Urinary bladder (tissue), 4 donors: ENCODE measurements at places on chromosomes 13 and 19. TPM values are rescaled to one million over a fixed set of nuclear protein-coding genes. Genes with fewer than 3 reads are reported as not detected.

Gene ACP7
- 0.11 TPM for total RNA-seq

Gene ERICH6B
- not detected for total RNA-seq

Gene SHC2
- 10.8 TPM for total RNA-seq

Gene ZFP14
- 25.6 TPM for total RNA-seq

Gene RDH8
- not detected for total RNA-seq

Gene FCGBP
- total RNA-seq = 7.7 TPM

Gene PSG6
- not detected for total RNA-seq

GRCh38 chr13:51825165-51825592, 19.8 kb downstream of the TMEM272 start:
- DNase-seq = no peak

GRCh38 chr13:25867038-25867437, 184.8 kb downstream of the SHISA2 start:
- DNase-seq = no peak

- no peak for DNase-seq
Measured at GRCh38 chr13:22929381-22930126, 251.2 kb upstream of the SGCG start.

DNA sequence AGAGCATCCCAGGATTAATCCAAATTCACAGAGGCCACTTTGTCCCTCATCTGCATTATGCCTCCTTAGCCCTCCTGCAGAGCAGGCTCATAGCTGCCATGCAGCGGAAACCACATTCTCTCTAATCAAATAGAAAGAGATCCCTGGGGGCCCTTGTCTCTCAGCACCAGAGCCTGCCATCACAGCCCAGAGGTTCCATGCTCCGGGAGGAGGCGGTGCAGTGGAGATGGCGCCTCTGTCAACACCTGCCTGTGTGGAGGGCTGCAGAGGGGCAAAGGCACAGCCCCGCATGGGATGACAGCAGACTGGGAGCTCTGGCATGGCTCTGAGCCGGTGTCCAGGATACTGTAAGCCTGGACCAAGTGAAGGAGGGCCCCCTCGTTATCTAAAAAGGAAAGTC, 111.3 kb downstream of the SLC7A1 start:
- DNase-seq = no peak

DNA sequence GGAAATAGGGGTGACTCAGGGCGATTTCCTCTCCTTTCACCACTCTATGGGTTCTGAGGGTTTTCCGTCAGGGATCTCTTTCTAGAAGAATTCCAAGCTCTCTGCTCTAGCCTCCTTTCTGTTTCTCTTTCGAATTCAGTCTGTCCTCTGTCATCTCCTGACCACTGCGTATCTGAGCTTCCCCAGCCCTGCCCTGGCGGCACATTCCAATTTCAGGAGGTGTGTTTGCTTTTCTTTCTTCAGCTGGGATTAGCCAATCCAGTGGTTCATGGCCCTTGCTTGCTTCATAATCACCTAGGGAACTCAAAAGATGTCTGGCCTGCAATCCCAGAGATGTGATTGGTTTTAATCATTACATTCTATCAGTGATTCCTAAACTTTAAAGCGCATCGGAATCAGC, 9.4 kb downstream of the IFNL2 start:
- DNase-seq = no peak

GRCh38 chr19:9913237-9914000, 22.9 kb downstream of the OLFM2 start:
- no peak for DNase-seq

DNA sequence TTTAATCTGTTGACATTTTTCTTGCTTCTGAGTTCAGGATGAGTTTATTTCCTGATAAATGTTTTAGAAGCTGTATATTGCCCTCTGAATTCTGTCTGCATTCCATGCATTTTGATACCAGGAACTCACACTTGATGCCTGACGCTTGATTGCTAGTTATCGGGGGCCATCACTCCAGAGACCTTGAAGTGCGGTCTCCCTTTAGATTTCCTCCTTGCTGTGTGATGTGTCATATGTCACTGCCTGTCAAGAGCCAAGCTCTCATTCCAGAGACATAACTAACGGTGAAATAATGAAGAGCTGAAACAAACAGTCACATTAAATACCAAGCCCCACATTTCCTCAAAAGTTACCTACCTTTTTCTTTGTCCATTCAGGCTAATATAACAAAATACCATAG, 155.5 kb downstream of the TNFSF13B start:
- DNase-seq = no peak

DNA sequence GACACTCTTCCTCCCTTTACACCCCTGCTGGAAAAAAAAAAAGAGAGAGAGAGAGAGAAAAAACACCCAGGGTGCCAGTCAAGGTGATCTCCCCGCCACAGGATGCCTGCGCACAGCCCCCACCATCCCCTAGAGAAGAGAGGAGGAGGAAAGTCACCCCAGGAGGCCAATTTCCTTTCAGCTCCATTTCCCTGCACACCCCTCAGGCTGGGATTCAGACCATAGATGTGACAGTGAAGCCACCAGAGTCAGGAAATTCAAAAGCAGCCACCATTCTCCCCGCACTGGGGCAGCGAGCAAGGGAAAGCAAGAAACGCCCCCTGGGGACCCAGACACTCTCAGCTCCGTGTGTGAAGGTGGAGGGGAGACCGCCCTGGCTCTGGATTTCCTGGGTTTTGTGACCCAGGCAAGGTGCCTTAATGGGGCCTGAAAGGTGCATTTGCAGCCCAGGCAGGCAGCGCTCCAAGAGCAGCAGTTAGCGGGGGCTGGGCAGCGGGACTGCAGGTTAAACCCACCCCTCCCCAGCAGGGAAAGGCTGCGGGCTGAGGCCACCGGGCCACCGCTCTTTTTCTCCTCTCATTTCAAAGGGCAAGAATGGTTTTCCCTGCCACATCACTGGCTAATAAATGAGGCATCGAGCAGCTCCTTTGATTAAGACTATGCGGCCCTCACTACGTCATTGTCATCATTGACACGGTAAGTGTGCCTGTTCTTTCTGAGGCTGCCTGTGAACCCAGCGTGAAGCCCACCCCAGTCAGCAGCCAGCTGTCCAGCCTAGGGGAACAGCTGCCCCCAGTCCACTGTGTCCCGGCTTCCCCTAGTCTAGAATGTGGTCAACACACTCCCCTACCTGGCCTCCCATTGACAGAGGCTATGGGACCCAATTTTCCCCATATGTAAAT, 83.8 kb upstream of the TM9SF2 start:
- DNase-seq = no peak

- no peak for DNase-seq
Measured at GRCh38 chr19:15381864-15382263, 2.3 kb upstream of the AKAP8 start.

GRCh38 chr13:75639454-75639853, 3.3 kb downstream of the LMO7 start:
- DNase-seq = no peak

DNA sequence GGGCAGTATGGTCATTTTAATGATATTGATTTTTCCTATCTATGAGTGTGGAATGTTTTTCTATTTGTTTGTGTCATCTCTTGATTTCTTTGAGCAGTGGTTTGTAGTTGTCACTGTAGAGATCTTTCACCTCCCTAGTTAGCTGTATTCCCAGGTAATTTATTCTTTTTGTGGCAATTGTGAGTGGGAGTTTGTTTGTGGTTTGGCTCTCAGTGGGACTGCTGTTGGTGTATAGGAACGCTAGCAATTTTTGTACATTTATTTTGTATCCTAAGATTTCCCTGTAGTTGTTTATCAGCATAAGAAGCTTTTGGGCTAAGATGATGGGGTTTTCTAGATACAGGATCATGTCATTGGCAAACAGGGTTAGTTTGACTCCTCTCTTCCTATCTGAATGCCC, 28.9 kb downstream of the NBEA start:
- DNase-seq = no peak

- no peak for DNase-seq
Measured at GRCh38 chr19:3348042-3348441, 18.3 kb upstream of the NFIC start.

GRCh38 chr19:45413497-45413896, 7.1 kb downstream of the POLR1G start:
- no peak for DNase-seq

GRCh38 chr13:66528944-66529576, 701.1 kb downstream of the PCDH9 start:
- DNase-seq = no peak
